ENCODE measurements at places on chromosomes 16 and 17. TPM values are rescaled to one million over a fixed set of nuclear protein-coding genes. Genes with fewer than 3 reads are reported as not detected.

DNA sequence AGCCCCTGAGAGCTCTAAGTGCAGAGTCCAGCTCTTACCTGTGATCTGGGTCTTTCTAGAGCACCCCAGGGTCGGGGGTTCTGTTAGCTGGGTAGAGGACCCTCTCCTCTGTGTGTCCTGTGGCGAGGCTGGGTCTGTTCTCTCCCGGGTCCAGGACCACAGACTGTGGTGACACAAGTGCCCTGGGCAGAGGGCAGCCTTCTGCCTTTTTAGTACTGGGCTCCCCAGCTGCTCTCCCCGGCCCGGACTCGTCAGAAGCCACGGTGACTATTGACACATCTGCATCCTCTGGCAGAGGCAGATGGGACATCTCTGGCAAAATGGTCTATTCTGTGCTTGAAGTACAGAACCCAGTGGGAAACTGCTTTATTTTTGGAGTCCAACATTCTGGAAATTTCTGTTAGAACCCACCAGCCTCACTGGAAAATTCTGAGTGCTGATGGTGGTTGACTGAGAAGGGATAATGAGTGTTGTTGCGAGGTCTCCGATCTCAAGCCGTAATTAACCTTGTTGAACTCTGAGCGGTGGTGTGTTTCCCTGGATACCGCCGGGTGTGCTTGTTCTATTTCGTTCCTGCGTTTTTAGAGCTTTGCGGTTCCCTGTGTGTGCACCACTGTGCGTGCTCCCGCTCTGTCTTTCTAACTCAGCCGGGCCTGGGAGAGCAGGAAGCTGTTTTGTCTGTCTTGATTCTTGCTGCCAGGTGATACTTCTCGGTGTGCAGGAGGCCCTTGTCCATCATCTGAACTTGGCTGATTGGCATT, 26.0 kb upstream of the NUDT16L1 start:
- peaks cover 40% of the 10 kb centered on the region for H3K4me1 ChIP-seq
- no peak overlapping the region for H3K4me3 ChIP-seq
- H3K36me3 ChIP-seq, result peaks cover 66% of the 10 kb centered on the region
- H3K27me3 ChIP-seq, result no peaks in the 10 kb centered on the region
- no peak for DNase-seq

DNA sequence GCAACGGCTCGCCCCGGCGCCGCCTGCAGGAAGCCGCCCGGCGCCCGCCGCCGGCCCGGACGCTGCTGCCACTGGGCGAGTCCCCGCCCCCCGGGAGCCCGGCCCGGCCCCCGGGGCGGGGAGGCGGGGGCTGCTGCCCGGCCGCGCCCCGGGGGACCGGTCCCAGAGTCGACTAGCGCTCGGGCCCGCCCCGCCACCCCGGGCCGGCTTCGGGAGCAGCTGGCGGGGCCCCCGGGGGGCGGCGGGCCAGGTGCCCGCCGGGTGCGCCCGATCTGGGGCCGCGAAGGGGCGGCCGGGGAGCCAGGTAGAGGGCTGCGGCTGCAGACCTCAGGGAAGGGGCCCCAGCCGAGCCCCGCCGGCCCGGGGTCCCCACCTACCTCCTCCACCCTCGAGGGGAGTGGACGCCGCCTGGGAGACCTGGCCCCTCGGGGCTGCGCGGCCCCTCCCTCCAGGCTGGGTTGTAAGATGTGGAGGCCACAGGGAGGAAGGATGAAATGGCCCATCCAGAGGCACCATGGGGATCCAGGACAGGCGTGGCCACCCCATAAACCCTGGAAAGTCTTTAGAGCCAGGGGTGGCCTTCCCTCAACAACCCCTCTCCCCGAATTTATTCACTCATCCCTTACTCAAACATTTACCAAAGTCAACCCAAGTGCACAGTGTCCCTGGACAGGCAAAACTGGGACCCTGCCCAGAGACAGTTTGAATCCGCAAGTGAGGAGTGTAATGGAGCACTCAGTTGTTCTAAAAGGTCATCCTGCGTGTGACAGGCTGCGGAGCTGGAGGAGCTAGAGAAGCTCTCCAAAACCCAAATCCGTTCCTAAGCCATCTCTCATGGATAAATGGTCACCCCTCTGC, at the start of gene CDYL2:
CDYL2 (minus strand) TSS at position 73 of the 858 bp plus-strand sequence. CDS start 425 bp downstream, outside the sequence.
- peak within 1 kb of the TSS; percentile 81 for H3K27ac ChIP-seq
- H3K4me1 ChIP-seq, result peaks cover 3% of the 10 kb centered on the region
- peak within 1 kb of the TSS; percentile 77 for H3K4me3 ChIP-seq
- DNase-seq, result peak; percentile 64

DNA sequence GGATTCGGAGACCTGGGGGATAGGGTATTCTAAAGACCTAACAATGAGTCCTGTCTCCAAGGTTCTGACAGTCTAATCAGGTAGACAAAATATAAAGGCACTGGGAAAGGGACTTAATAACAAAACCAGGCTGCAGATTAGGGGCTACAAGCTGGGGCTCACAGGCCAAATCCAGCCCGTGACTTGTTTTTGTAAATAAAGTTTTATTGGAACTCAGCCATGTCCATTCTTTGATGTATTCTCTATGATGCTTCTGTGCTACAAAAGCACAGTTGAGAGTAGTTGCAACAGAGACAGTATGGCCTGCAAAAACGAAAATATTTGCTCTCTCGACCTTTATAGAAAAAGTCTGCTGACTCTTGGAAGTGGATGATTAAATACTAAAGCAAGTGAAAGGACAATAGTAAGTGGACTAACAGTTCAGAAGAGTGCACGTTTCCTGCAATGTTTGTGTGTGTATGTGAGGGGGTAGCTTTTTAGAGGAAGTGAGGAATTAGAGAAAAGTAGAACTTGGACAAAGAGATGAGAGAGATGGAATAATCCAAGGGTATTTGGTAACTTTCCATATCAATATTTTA, 115.4 kb upstream of the ZFHX3 start:
- H3K4me3 ChIP-seq, result no peak overlapping the region
- no peak for DNase-seq
- H3K27ac ChIP-seq, result no peak overlapping the region
- no peaks in the 10 kb centered on the region for H3K4me1 ChIP-seq
- no peaks in the 10 kb centered on the region for H3K27me3 ChIP-seq

DNA sequence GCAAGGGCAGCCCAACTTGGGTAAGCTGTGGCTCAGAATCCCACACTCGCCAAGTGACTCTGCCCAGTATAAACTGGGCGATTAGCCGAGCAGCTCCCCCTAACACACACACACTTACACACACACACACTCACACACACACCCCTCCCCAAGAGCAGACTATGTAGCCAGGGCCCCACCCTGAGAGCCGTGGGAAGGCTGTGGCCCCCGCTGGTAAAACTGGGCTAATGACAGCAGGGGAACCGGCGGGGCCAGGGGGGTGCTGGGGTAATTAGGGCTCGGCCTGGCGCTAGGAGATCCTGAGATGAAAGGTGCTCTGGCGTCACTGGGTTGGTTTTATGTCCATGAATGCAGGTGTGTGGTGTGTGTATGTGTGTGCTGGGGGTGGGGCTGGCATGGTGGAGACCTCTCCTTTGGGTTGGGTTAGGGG, 1.1 kb upstream of the THRA start:
- no peaks in the 10 kb centered on the region for H3K27me3 ChIP-seq
- no peak overlapping the region for H3K4me3 ChIP-seq
- H3K36me3 ChIP-seq, result no peaks in the 10 kb centered on the region
- no peak overlapping the region for H3K27ac ChIP-seq
- DNase-seq, result no peak

Gene FBXO31
- total RNA-seq, result 35.5 TPM

Gene TBC1D3D
- total RNA-seq, result not detected

Gene ADGRG3
- total RNA-seq, result 7.4 TPM

Gene PRDM7
- total RNA-seq, result not detected

Gene MYH2
- 0.10 TPM for total RNA-seq
